ENCODE measurements at places on chromosomes 12 and 14.

- DNase-seq = peak; percentile 86
Measured at GRCh38 chr12:121776190-121777098, 17.0 kb downstream of the RHOF start.

DNA sequence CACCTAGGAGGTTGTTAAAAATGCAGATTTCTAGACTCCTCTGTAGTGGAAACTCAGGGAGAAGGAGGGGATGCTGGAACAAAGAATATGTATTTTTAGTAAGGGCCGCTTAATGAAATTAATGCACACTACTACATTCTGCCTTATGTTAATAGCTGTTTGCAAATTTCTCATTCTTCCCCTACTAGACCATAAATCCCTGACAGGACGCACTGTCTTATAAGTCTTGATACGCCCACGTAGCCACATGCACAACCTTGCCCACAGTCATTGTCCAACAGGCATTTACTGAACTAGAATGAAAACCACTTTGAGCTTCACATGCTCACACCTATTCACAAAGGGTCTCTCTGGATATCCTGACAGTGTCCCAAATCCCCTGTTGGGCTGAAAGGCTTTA is 10.5 kb downstream of the KRT2 start:
- no peak for DNase-seq

- DNase-seq = no peak
Measured at GRCh38 chr14:21780429-21781084, 106.9 kb upstream of the OR4E1 start.

- no peak for DNase-seq
Measured at GRCh38 chr12:116453631-116454030, 105.5 kb upstream of the MAP1LC3B2 start.

DNA sequence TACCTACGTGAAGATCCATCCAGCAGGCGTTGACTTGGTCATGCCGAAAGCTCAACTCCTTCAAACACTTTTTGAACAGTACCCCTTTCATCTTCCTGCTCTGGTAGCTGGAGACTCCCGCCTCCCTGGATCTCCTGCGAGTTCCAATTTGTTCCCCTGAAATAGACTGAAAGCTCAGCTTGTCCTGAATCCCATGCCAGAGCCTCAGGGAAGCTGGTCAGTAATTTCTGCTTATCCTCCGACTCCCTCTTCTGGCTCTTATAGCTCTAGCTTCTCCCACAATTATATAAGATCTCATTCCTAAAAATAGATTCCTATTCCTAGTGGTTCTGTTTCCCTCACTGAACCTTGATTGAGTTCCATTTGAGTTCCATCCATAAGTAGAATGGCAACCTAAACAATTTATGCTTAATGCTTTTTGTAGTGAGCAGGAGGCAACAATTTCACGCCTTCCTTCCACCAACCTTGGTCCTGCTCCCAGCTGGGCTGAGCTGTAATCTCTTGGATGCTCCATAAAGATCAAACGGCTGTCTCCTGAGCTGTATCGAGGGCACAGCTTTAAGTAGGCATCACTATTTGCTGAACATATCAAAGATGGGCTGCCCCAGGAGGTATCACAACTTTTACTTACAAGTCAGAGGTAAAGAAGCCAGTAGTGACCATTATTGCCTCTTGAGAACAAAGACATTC is 8.0 kb upstream of the TMEM132C start:
- DNase-seq = no peak

GRCh38 chr14:95537298-95538089 is 2.6 kb downstream of the GLRX5 start:
- DNase-seq = no peak

- DNase-seq = no peak
Measured at GRCh38 chr14:91996948-91997371, 42.9 kb downstream of the TRIP11 start.

DNA sequence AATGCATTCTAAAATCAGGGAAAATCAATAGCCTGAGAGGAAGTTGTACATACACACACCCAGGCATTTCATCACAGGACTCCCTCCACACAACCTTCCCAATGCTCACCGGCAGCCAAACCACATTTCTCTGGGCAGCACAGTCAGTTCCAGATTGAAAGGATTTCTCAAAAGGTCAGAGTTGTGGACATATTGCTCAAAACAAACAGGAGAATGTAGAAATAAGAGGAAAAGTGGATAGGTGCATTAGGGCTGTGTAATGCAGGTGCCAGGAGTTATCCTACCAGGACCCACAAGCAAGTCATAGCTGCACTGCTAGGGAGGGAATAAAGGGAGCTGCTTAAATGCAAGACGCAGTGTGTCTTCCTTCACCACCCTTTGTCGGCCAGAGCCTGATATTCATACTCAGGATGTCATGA is 62.9 kb downstream of the GCH1 start:
- no peak for DNase-seq

- peak; percentile 47 for DNase-seq
Measured at GRCh38 chr12:6775185-6776174, 3.2 kb downstream of the LAG3 start.

- DNase-seq = no peak
Measured at GRCh38 chr12:49111206-49111605, 559 bp upstream of the LMBR1L start.

DNA sequence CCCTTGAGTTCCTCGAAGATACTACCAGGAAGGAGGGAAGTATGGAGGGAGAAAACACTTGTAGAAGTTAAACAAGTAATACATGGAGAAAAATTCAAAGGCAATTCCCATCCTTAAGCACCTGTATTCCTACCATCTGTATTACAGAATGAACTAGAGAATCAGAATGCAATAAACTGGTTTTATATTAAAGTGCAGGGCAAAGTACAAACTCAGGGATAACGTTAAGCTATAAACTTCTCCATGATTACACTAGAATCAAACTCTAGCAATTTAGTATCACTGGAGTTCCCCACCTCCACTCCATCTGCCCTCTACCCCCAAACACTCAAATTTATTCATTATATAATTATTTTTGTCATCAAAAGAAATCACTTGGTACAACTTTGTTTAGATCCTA is 13.1 kb downstream of the PAWR start:
- no peak for DNase-seq

- no peak for DNase-seq
Measured at GRCh38 chr12:124217508-124218242, 77.2 kb upstream of the RFLNA start.

- no peak for DNase-seq
Measured at GRCh38 chr12:50599366-50600095, 94.7 kb downstream of the DIP2B start.

DNA sequence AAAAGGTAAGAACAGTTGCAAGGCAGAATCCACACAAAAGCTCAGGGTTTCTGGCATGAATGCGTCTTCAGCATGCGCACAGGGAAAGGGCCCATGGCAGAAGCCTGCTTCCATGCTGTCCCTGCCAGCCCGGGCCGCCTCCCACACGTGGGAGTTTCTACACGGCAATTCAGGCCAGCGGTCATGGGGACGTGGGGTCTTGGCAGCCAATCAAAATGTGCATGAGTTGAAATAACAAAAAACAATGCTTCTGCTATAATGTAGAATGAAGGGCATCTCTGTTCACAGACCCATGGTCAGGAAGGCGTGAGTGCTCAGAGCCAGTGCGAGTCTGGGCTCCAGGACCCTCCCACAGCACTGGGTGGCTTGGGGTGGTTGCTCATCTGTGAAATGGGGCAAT is 28.6 kb downstream of the AMN start:
- DNase-seq = no peak

GRCh38 chr12:619346-619745 is 43.9 kb downstream of the NINJ2 start:
- no peak for DNase-seq

DNA sequence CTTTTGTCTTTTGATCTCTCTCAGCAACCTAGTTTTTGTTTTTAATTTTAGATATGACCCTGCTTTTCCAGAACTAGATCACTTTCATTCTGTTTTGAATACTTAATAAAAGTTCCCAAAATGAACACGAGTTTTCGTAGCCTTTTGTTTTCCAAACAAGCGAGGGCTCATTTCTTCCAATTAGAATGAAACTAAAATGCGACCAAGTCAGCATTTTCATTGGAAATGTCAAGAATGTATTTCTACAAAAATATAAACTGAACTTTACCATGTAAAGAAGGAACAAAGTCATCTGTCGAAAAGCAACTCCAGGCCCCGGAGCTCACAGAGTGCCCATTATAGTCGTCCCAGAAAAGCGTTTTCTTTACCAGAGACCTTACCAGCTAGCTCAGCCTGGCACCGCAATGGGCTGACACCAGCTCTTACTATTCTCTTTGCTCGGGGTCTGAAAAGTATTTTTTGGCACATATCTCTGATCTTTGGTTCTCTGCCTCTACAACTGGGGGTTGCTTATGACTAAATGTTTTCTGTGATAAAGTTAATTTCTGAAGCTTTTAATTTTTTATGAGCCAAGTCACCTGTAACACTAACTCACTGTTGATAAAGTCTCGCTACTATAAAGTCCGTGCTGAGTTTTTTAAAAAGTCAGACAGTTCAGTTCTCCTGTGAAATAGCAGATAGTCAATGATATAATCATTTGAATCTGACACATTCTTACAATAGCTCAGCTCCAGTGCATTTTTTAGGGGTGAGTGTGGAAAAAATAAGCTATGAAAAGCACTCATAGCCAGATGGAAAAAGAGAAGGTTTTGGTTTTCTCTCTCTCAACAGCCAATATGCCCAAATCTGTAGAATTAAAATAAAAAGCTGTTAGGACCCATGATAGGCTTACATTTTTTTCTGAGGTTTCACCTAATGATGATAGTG is 43.4 kb downstream of the SAMD4A start:
- no peak for DNase-seq

GRCh38 chr12:60144395-60144794 is 548.6 kb downstream of the SLC16A7 start:
- no peak for DNase-seq

GRCh38 chr14:63551332-63551731 is 8.2 kb upstream of the PPP2R5E start:
- DNase-seq = no peak

DNA sequence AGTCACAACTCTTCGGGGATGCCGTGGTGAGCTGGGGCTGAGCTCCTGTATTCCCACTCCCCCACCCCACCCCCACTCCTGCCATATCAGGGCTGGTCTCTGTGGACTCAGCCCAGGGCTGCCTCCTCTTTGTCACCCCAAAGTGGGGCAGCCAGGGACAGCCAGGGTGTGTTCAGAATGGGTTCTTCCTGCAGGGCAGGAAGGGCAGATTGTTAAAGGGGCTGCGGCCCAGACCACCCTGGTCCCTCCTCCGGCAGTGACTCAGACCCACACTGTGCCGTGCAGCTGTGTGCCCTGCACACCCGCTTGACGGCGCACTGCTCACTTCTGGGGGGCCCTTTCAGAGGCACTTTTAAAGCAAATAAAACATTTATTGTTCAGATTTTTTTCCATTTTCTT is 9.3 kb downstream of the SLC48A1 start:
- no peak for DNase-seq

DNA sequence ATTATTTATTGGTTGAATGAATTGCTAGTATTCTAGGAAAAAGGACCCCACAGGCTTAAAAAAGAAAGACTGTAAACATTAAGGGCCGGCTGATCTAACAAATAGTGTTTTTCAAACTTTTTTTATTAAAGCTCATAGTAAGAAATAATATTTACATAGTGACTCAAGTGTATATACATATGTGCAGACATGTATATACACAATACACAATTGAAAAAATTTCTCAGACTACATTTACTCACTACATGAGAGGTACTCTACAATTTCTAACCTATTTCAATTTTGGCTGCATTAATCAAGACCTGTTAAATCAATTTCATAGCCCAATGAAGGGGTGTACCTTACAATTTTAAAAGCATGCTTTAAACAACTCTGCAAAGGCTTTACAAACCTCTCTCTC is 17.5 kb downstream of the KCNH5 start:
- DNase-seq = no peak

DNA sequence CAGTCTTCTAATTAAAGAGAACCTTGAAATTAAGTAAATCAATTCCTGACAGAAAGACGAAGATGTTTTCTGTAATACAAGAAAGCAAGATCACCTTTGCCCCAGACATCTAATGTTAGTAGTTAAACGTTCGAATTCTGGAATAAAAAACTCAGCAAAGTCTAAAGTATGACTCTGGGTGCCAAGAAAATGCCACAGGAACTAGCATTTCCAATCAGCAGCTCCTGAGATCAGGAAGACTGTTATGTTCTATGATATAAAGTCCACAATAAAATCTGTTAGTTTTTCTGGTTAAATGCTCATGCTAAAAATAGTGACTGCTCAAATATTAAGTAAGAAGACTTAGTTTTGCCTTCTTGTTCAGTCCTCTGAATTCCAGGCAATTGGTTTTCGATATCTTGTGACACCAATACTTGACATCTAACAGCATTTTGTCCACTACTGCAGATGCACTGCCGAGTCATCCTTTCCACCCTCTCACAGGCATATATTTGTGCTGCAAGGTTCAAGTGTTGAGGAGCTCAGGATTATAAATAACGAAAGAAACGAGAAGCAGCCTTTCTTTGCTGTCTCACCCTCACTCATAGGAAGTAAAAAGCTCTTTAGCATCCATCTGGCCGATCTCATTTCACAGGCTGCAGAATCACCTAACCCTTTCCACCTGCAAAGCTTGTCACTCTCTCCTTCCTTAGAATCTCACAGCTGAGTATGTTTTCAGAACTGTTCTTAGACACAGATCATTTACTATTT is 32.0 kb downstream of the SSH1 start:
- DNase-seq = no peak

GRCh38 chr12:51246254-51246853 is 7.7 kb downstream of the DAZAP2 start:
- no peak for DNase-seq

- DNase-seq = no peak
Measured at GRCh38 chr12:122099280-122099749, 20.8 kb downstream of the MLXIP start.

GRCh38 chr12:52697058-52697582 is 6.2 kb downstream of the KRT77 start:
- no peak for DNase-seq

DNA sequence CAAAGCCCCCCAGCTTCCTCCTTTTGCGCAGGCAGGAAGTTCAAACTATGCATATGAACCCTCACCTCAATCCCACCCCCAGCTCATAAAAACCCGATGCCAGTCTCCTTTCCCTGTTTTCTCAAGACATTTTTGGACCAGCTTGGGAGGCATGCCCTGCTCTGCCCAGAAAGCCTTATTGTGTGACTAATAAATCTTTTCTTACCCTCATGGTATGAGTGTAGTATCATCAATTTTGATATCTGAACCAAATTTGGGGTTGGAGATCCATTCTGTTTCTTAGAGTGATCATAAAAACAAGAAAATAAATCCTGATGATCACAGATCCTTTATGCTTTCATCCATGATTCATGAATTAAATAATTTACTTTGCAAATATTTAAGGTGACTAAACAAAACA is 128.5 kb downstream of the ALG10B start:
- no peak for DNase-seq

DNA sequence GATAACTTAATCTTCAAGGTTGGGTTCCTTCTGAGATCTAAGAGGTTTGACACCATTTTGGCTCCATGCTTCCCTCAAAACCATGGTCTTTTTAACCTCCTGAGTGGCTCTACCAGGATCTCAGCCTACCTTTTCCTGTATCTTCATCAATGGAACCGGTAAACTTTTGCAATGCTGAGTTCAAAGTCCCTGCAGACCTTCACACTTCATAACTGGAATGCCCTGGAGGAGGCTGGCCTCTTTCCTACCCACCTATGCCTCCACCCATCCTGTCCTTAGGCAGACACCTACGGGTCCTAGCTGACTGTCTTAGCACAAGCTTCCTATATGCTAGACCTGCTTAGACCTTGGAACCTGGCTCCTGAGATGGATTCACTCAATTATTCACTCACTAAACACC is 89.5 kb upstream of the EEA1 start:
- DNase-seq = no peak

All from CD8-positive, alpha-beta memory T cell (primary cell).